Stomach (tissue), 19 donors: ENCODE measurements at places on chromosomes 1 and 21. TPM values are rescaled to one million over a fixed set of nuclear protein-coding genes. Genes with fewer than 3 reads are reported as not detected.

DNA sequence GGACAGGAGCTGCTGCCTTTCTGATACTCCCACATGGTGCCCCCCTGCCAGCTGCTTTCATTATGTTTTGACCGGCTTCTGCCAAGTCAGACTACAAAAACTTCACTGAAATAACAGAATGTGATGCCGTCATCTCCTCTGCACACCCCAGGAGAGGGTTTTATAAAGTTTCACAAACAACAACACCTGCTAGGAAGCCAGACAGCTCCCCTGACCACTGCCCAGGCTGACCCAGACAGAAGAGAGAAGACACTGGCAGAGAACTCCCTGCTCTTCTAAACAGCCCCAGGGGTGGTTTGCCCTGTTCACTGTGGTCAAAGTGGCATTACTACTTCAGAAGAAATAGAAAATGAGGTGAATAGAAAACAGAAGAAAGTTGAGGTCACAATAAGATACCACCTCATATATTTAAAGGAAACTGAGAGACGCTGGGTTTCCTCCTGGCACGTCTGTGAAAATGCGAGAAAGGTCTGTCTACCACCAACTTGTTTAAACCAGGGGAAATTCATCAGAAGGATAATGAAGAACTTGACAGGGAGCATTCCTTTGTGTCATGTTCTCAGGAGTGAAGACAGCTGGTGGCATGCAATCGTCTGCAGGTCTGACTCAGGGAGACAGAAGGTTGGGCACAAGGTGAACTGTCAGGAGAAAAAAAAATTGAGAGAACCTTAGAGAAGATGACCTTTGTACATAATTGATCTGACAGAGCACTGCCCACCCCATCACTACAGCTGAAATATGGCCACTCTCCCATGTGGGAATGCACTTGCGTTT is 119.0 kb upstream of the NFIA start:
- no peaks in the 10 kb centered on the region for H3K36me3 ChIP-seq
- no peak for DNase-seq
- no peaks in the 10 kb centered on the region for H3K27me3 ChIP-seq
- no peak overlapping the region for H3K27ac ChIP-seq
- no peak overlapping the region for H3K4me3 ChIP-seq

The RNU1-4 gene
- polyA plus RNA-seq = not detected

DNA sequence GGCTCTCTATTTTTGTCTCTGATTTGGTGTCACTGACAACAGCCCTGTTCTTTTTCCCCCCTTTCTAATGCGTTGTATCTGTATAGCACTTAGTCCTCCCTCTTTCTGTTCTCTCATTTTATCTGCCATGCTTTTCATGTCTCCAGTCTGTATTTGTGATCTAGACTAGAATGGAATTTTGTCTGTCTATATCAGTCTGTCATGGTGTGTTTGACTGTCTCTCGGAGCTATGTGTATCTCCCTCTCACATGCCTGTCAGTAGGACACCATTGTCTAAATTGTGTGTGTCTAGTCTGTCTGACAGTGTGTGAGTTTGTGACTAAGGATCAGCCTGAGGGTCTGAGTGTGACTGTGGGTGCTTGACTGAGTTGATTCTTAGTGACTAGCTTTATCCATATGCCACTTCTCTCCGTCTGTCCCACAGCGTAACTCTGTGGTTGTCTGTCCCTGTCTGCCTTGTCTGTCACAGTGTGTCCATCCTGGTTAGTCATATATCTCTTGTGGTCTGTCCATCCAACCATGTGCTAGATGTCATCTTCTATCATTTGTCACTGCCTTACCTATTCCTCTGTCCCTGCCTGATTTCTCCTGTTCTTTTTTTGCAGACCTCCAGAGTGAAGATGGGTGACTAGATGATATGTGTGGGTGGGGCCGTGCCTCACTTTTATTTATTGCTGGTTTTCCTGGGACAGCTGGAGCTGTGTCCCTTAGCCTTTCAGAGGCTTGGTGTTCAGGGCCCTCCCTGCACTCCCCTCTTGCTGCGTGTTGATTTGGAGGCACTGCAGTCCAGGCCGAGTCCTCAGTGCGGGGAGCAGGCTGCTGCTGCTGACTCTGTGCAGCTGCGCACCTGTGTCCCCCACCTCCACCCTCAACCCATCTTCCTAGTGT is 1.4 kb upstream of the B4GALT2 start:
- H3K27me3 ChIP-seq = no peaks in the 10 kb centered on the region
- peak overlapping the region; percentile 70 for H3K27ac ChIP-seq
- no peak for DNase-seq
- H3K36me3 ChIP-seq = peaks cover 45% of the 10 kb centered on the region
- peak overlapping the region; percentile 72 for H3K4me3 ChIP-seq

GRCh38 chr1:180254496-180254819 is 24.4 kb downstream of the LHX4 start:
- no peaks in the 10 kb centered on the region for H3K36me3 ChIP-seq
- no peak for DNase-seq
- H3K4me3 ChIP-seq = no peak overlapping the region
- H3K4me1 ChIP-seq = no peaks in the 10 kb centered on the region

GRCh38 chr1:197467881-197468280 is 199.8 kb downstream of the CRB1 start:
- no peaks in the 10 kb centered on the region for H3K4me1 ChIP-seq
- H3K36me3 ChIP-seq = no peaks in the 10 kb centered on the region
- H3K4me3 ChIP-seq = no peak overlapping the region
- no peak for DNase-seq
- no peaks in the 10 kb centered on the region for H3K27me3 ChIP-seq

DNA sequence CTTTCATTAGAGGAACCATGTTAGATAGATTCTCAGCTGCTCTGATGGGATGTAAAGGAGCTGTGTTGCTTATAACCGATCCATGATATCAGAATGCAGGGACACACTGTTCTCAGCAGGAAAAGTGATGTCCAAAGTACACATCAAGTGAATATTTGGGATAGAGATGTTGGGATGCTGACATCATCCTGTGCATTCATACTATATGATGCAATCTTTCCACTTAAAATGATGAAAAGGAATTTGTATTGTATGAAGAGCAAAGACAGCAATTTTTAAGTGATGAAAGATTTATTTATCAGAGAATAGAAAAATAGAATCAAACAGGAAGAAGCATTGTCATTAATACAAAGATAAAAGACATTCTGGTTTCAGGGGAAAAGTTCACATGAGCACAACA is 110.1 kb downstream of the ERG start:
- H3K4me1 ChIP-seq = peaks cover 13% of the 10 kb centered on the region
- peaks cover 12% of the 10 kb centered on the region for H3K27me3 ChIP-seq
- H3K27ac ChIP-seq = no peak overlapping the region
- H3K4me3 ChIP-seq = no peak overlapping the region
- no peaks in the 10 kb centered on the region for H3K36me3 ChIP-seq
- no peak for DNase-seq

GRCh38 chr1:119935373-119935772 is 39.1 kb upstream of the ADAM30 start:
- no peak overlapping the region for H3K4me3 ChIP-seq
- H3K27me3 ChIP-seq = no peaks in the 10 kb centered on the region
- H3K4me1 ChIP-seq = no peaks in the 10 kb centered on the region
- no peak for DNase-seq
- H3K36me3 ChIP-seq = peaks cover 88% of the 10 kb centered on the region
- H3K27ac ChIP-seq = no peak overlapping the region

DNA sequence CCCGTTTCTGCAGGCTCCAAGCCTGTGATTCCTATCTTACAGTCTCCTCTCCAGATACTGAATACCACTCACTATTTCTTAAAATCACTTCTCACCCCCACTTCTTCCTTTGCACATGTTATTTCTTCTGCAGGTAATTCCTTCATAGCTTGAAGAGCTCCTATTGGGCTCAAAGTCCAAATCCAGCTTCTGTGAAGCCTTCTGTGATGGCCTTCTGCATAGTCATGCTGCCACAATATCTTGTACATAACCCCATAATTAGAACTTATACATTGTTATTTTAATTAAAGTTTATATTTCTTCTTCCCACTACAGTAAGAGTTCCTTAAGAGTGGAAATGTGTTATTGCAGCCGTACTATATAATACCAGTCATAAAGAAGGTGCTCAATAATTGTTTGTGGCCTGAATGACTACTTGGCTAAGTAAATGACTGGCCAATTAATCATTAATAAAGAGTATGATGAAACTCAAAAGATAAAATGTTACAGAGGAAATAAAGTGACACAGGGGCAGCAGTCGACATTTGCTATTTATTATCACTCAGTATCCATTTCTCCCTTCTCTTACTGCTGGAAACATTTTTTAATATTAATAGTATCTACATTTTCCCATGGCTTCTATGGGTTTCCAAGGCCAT is 886.6 kb downstream of the TTLL7 start:
- H3K4me1 ChIP-seq = no peaks in the 10 kb centered on the region
- no peak overlapping the region for H3K27ac ChIP-seq
- no peak for DNase-seq
- H3K36me3 ChIP-seq = no peaks in the 10 kb centered on the region

The AADACL4 gene
- not detected for polyA plus RNA-seq

- H3K4me1 ChIP-seq = no peaks in the 10 kb centered on the region
- H3K27me3 ChIP-seq = no peaks in the 10 kb centered on the region
- DNase-seq = no peak
- no peaks in the 10 kb centered on the region for H3K36me3 ChIP-seq
Measured at GRCh38 chr21:44658913-44659595, 1.3 kb downstream of the KRTAP12-3 start.

DNA sequence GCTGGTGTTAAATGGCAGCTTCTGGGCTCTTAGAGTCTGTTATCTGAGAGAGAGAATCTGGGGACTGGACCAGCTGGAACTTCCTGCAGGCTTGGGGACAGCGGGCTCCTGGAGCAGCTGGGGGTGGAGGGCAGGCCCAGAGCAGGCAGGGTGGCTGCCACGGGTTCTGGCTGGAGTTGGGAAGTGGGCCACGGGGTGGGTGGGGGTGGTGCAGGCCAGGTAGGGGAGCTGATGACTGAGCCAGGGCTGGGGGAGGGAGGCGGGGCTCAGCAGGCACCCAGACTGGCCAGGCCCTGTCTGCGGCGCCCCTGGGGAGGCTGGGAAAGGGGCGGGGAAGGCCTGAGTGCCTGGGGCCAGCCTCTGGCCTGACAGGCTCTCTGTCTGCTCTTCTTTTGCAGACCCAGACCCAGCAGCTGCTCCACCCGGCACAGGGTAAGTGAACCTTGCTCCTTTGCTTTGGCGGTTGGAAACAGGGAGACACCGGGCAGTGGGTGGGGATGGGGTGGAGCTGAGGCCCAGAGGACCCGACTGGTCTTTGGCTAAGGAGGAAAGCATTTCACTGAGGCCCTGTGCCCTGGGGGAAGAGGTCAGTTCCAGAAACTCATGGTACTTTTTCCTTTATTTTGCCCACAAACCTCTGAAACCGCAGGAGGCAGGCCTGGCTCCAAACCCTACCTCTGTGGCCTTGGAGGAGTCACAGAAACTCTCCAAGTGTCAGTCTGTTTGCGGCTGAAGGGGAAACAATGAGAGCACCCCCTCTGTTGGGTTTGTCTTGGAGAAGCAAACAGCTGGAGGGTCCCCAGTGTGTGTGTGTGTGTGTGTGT is 48.8 kb downstream of the ARHGEF10L start:
- peaks cover 36% of the 10 kb centered on the region for H3K4me1 ChIP-seq
- H3K4me3 ChIP-seq = no peak overlapping the region
- DNase-seq = peak; percentile 88
